ENCODE measurements at places on chromosomes 2 and 18.

DNA sequence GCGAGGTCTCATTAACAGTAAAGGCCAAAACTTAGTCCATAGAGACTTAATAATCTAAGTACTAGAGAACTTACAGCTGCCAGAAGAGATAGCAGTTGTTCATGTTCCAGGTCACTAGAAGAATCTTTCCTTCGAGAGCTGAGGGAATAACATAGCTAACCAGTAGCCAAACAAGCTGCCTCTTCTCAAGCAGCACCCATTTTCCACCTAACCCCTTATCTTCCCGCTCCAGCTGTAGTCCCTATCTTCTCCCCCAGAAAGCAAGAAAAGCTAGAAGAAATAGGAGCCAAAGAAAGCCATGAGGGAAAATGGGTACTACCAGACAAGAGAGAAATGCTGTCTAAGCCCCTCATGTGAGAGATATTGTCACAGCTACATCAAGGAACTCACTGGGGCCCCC, 24.0 kb downstream of the SULT1C4 start:
- no peak for DNase-seq

DNA sequence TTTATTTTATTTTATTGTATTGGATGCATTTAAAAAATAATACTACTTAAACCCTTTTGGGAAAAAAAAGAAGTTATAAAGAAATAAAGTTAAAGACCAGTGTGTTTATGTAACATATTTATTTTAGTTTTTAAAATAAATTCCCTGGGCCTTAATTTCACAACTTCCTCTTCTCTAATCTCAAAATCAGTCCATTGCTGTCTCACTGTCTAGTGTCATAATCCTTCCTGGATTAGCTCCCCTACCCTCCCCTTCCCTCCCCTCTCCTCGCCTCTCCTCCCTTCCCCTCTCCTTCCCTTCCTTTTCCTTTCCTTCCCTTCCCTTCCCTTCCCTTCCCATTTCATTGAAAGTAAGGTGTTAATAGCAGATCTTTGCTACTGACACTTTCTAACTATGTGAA, 40.3 kb upstream of the ZEB2 start:
- no peak for DNase-seq

GRCh38 chr2:157355618-157356017, 30.0 kb upstream of the ERMN start:
- DNase-seq, result no peak

DNA sequence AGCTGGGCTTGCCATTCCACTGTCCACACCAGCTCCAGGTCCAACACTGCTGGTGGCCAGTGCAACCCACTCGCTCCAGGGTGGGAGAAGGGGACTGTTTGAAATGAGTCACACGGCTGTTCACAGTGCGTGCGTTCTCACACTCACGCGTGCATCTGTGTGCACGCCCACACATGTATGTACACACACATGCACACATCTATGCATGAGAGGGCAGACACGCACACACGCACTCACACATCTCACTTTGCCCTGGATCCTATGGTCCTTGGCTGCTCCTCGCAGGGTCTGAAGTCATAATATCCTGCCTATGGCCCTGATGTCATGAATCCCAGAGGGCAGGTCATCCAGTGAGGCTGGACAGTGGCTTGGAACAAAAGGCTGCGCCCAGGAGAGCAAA, 182.8 kb downstream of the EIPR1 start:
- DNase-seq, result no peak

GRCh38 chr18:29164993-29165599, 988.2 kb upstream of the CDH2 start:
- DNase-seq, result no peak

- no peak for DNase-seq
Observed at GRCh38 chr2:169478339-169478738, 955 bp upstream of the BBS5 start.

DNA sequence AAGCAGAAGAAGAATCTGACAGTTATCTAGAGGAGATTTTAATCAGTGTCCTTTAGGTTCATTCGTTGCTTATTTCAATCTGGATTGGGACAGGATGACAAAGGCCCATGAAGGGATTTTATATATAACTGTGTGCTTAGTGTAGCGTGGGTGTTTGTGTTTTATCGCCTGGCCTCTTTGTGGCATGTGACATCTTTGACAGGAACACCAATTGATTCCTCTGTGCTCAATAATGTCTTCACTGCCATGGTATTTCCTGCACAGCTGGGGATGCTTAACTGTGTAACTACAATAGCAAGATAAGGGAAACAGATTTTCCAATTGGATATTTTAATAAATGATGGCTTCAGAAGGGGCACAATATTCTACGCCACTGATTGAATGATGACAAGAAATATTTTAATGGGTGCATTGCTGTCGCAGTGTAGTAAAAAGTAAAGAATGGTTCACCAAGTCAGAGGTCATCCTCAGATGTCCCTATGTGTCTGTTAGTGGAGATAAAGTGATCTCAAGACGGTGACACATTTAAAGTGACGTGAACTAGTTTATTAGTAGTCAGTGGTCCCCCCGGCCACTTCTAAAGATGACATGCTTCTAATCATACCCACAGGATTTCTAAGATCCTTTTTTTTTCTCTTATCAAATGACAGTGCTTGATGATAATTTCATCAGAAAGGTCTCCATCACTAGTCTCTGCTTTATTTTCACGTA, 160.4 kb downstream of the AGAP1 start:
- no peak for DNase-seq

DNA sequence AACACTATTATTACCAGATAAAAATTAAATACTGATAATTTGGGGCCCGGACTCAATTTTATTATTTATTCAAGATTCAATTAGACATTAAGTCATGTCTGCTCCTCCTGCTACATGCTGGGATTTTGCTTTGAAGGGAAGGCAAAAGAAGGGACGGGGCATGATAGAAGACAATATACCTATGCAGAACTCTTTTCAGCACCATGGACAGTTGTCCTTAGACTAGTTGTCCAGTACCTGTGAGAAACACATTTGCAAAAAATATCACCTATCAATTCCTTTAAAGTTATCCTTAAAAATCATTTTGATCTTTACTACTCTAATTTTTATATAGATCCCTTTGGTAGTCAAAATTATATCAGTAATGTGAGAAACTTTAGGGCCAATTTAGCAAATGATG, 100.2 kb upstream of the SULT1C3 start:
- no peak for DNase-seq

- no peak for DNase-seq
Observed at GRCh38 chr18:47287911-47288585, 36.6 kb upstream of the SKOR2 start.

- DNase-seq, result no peak
Observed at GRCh38 chr2:30203156-30203555, 28.2 kb upstream of the LBH start.

GRCh38 chr2:167122389-167122788, 234.1 kb downstream of the XIRP2 start:
- DNase-seq, result no peak

DNA sequence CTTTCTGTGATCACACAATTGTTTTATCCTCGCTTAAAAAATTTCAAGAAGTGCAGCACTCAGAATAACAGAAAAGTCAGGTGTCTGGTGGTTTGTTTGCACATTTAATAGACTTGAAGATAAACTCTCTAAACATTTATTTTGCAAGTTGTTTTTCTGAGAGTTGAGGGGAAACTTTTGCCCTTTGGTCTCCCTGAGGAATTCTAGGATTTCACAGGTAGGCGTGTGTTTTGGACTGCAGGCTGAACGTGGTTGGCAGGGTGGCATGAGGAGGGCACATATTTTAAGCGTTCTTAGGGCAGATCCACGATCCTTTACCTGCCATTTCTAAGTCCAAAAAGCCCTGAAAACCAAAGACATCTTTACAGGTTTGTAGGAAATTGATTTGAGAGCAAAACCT, 188.6 kb downstream of the NEDD4L start:
- no peak for DNase-seq

- DNase-seq, result no peak
Observed at GRCh38 chr2:205930209-205930608, 155.8 kb downstream of the INO80D start.

DNA sequence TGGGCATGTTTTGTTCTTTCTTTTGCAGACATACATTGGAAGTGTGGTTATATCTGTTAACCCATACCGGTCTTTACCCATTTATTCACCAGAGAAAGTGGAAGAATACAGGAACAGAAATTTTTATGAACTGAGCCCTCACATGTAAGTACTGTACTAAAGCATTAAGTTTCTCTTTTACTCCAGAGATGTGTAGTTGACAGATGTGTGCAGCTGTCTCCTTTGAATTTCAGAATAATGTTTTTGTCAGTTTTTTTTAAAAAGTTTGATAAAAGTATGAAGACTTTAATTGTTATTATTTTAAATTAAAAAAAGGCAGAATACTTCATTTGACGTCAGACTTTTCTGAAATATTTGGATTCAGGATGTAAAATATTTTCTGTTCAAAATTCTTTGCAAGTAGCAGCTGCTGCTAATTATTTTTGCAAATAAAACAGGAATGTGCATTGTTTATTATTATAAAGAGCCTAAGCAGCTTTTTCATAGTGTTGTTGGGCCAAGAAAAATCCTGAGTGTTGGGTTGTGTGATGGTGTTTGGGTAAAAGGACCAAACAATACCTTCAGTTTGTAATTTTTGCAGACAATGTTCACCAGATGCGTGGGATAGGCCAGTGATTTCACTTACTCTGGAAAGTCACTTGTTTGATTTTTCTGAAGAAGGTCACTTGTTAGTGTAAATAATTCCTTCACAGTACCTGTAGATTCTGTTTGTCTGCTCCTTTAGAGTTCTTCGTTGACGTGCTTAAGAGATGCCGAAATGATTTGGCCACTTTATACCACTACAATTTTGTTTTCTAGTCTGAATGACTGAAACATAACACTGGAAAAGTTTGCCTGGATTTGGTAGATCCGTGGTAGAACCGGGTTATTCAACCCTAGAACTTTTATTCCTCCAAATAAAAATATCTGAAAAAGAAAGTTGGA, 51.1 kb downstream of the MYO1B start:
- no peak for DNase-seq

DNA sequence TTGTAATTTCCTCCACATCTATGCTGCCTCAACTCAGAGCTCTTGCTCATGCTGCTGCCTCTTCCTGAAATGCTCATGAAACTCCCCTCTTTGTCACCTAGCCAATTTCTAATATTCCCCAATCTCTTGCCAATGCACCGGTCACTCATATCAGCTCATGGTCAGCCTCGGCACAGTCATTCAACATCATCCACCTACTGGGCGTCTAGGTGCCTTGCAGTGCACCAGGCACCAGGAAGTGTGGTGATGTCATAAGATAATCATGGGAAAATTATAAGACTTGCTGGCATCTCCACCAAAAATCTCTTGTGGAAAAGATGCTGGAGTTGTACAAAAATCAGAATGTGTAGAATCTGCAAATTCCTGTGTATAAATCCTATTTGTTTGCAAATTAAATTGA, 52.6 kb upstream of the RAB27B start:
- no peak for DNase-seq

- no peak for DNase-seq
Observed at GRCh38 chr2:199288424-199288823, 169.3 kb downstream of the SATB2 start.

- DNase-seq, result no peak
Observed at GRCh38 chr2:227805578-227805977, 8.1 kb upstream of the CCL20 start.

GRCh38 chr18:10015288-10015701, 101.5 kb downstream of the VAPA start:
- no peak for DNase-seq

DNA sequence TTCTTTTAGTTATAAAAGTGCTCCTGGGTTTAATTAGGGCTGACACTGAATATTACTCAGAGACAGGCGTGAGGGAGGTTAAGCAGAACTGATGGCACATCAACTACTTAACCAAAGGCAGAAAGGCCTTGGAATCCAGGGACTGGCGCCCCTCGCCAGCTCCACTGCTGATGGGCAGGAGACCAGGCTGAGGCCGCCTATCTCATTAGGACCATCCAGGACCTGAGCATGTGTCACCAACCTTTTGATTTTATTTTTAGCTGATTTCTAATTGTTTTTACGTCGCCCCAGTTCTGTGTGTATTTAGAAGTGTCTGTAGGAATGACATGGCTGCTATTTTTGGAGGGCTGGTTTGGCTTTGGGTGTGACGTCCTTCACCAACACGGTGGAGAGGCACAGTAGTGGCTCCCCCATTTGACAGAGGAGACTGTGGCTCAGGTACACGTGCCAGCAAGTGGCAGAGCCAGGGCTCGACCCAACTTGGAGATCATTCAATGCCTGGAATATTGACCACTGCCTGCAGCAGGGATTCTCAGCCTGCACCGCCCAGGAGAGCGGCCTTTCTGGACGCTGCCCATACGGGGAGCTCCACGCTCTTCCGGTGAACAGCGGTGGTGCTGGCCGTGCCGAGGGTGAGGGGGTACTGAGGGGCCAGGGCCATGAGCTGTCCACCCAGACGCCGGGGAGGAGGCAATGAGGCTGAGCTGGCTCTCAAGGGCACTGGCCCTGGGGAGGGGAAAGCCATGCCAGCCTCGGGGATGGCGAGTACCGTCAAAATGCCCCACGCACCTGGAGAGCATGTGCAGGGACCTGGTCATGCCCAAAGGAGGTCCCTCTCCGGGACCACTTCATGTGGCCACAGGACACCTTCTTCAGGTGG, 205.7 kb downstream of the ASB1 start:
- DNase-seq, result no peak

- DNase-seq, result no peak
Observed at GRCh38 chr2:240611601-240612210, 13.6 kb upstream of the GPR35 start.

DNA sequence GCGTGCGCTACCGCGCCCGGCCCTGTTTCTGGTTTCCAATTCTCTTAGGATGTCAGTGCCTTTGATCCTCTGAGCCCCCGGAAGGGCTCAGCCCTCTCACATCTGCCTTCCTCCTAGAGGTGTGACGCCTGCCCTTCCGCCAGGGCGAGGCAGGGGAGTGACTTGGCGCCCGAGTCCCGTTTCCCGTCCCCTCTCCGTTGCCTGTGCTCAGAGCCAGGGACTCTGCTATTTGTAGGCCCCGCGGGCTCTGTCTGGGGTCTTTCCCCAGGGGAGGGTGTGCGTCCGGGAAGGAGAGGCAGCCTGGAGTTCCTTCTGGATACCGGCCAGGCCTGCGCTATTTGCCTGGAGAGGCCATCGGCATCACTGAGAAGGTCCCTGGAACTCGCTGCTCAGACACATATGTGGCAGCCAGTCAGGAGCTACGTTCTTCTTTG, 103.7 kb upstream of the TAF1B start:
- DNase-seq, result peak; percentile 35

DNA sequence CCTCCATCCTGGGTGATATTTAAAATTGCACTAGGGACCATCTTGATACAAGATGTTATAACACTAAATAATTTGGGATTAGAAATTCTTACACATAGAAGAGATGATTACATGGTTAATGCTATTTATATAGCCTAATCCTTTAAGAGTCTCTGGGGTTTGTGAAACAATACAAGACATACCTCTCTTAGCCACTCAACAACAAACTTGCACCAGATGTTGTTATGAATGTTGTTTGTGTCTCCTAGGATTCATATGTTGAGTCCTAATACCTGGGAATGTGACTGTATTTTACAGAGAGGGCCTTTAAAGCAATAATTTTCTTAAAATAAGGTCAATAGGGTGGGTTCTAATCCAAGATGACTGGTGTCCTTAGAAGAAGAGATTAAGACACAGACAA, 678.3 kb downstream of the NYAP2 start:
- DNase-seq, result no peak

All from DMS153 (cell line).